ENCODE measurements at places on chromosomes 13 and 19.

DNA sequence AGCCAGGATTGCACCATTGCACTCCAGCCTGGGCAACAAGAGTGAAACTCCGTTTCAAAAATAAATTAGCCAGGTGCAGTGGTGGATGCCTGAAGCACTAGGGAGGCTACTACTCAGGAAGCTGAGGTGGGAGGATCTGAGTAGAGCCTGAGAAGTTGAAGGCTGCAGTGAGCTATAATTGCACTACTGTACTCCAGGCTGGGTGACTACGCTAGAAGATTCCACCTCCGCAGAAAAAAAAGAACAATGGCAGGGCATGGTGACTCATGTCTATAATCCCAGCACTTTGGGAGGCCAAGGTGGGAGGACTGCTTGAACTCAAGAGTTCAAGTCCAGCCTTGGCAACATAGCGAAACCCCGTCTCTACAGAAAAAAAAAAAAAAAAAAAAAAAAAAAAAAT, 20.5 kb downstream of the HAUS8 start:
- no peak for DNase-seq

- no peak for DNase-seq
These were observed 2.8 kb upstream of the NLRP12 start for GRCh38 chr19:53826876-53827275.

DNA sequence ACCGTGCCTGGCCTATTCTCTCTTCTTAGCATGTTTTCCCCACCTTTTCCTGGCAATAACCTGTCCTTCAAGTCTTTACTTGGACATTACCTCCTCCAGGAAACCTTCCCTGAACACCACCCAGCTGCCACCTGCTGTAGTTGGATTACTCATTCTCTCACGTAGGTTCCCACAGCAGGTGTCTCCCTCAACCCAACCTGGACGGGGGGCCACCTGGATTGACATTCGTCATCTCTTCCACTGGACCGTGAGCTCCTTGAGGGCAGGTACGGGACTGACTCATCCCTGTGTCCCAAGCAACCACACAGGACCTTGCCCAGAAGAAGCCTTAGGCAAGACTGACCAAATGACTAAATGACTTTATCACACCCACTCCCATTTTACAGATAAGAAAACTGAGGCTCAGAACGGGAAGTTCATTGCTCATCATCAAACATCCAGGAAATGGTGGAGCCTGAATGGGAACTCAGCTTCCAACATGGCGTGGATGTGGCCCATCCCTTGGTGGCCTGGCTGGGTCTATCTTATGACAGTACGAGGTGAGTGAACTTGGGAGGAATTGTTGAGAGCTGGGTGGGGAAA, 3.5 kb upstream of the KLK6 start:
- no peak for DNase-seq

- DNase-seq: no peak
These were observed 47.8 kb downstream of the KCTD15 start for GRCh38 chr19:33844478-33844877.

DNA sequence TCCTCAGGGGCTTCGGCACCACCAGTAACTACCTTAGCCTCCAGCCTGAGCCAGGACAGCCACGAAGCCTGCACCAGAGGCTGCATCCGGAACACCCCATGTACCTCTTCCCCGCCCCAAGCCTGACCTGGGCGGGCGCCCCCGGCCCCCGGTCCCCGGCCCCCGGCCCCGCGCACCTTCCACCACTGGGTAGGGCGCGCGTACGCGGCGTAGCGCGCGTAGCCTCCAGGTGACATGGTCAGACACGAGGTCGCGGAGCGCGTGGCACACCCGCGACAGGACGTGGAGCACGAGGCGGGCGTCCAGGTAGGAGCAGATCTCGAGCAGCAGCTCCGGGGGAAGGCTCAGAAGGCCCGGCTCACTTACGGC, 450 bp downstream of the FBXW9 start:
- DNase-seq: no peak

DNA sequence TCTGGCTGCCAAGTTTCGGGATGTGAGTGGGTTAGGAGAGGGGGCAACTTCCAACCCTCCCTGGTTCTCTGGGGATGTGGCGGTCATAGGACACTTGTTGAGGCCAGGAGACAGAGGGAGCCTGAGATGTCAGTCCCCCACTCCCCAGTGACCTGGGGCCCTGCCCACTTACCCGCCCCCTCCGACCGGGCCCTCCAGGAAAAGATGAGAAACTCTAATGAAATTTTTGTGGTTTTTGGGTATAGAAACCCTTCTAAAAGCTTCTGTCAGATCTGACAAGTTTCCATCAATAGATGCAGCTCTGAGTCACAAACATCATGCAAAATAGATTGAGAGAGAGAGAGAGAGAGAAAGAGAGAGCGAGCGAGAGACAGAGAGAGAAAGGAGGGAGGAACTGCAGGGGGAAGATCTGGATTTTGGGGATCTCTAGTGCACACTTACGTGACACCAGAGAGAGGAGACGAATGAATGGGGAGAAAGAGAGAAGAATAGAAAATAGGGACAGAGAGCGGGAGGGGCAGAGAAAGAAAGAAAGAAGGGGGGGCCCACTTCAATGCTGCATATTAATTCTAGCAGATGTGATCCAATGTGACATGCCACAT, 94.0 kb downstream of the PTPRS start:
- no peak for DNase-seq

DNA sequence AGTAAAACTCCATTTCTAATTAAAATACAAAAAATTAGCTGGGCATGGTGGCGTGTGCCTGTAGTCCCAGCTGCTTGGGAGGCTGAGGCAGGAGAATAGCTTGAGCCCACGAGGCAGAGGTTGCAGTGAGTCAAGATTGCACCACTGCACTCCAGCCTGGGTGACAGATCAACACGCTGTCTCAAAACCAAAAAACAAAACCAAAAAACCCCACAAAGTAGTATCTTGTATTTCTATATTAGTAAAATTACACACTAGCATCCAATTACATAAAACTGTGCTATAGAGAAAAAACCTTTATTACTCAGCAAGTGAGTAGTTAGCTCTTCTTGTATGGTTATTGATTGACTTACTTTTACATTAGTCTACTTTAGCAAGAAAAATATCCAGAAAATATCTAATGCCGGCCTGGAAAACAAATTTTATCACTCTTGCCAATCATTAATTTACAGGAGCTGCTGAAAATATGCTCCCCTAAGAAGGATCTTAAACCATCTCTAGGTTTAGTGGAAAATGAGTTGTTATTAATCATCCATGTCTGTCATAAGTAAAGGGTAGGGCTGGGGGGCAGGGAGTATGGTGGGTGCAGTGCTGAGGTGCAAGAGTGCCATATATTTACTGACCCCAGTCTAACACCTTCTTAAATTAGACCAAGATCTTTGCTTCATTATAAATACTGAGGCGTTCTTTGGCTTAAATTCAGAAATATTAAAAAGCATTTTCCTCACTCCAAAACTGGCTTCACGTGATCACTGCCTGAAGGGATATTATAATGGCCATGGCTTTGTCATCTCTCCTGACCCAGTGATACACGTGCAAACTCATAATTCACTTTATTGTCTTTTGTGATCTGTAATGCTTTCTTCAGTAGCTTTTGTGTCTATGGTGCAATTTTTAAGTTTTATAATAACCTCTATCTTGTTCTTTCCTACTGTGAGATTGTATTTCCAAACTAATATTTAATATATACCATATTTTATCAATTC, 44.1 kb downstream of the UBL3 start:
- DNase-seq: no peak

GRCh38 chr19:35240327-35240726, 8.5 kb upstream of the LSR start:
- no peak for DNase-seq

DNA sequence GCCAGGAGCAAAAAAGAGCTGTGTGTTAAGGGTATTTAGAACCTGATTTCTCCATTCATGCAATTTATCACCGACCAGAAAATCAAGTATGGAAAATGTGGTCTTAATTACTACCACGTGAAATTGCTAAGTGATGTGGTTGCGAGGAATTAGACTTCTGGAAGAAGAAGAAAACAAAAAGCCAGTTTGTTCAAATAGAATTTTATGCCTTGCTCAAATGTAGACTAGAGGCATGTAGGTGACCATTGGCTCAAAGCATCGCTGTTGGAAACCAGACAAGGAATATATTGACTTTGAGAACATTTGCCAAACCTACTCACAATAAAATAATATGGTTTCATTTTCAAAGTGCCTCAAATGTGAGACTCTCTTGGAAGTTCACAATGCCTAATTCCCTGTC, 57.3 kb upstream of the LRCH1 start:
- no peak for DNase-seq

GRCh38 chr19:50039968-50040367, 14.2 kb downstream of the ZNF473 start:
- no peak for DNase-seq

DNA sequence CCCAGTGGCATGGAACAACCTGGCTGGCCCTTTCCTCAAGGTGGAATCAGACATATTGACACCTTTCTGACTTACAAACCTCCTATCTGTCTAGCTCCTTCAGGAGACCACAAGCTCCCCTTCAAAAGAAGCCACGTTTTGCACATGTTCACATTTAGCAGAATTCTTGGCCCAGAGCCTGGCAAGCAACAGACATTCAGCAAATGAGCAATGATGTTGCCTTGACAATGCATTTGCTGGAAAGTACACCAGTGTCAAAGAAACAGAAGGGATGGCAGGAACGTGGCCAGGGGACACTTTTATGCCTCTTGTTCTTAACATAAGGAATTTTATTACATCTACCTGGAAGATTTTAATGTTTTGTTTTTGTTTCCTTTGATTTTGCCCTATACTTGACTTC, 85.5 kb upstream of the FGF14 start:
- no peak for DNase-seq

DNA sequence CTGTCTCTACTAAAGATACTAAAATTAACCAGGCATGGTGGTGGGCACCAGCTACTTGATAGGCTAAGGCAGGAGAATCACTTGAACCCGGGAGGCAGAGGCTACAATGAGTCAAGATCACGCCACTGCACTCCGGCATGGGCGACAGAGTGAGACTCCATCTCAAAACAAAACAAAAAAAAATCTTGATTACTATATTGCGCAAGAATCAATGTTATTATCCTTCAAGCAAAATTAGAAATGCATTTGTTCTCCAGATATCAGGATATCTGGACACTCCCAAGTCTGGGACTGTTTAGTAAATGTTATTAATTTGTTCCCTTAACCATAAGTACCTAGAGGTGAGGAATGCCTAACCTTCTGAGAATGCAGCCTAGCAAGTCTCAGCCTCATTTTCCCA, 992.2 kb upstream of the PCDH20 start:
- no peak for DNase-seq

DNA sequence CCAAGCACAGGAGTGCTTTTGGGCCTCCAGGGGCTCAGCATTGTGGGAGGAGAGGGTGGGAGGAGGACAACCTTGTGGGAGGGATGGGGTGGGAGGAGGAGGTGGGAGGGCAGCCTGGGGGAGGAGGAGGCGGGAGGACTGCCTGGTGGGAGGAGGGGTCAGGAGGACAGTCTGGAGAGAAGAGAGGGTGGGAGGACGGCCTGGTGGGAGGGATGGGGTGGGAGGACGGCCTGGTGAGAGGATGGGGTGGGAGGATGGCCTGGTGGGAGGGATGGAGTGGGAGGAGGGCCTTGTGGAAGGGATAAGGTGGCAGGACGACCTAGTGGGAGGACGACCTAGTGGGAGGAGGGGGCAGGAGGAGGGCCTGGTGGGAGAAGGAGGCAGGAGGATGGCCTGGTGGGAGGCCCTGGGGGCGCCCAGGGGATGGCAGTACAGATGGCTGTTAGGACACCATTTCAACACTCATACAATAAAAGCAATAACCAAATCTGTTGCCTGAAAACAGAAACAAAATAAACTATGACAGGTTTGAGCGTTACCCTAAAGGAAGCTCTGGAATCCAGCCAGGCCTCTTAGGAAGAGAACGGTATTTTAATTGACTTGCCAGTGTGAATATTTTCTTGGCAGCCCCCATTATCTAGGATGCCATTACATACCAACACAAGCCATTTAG, 63.7 kb downstream of the CRYL1 start:
- DNase-seq: no peak

DNA sequence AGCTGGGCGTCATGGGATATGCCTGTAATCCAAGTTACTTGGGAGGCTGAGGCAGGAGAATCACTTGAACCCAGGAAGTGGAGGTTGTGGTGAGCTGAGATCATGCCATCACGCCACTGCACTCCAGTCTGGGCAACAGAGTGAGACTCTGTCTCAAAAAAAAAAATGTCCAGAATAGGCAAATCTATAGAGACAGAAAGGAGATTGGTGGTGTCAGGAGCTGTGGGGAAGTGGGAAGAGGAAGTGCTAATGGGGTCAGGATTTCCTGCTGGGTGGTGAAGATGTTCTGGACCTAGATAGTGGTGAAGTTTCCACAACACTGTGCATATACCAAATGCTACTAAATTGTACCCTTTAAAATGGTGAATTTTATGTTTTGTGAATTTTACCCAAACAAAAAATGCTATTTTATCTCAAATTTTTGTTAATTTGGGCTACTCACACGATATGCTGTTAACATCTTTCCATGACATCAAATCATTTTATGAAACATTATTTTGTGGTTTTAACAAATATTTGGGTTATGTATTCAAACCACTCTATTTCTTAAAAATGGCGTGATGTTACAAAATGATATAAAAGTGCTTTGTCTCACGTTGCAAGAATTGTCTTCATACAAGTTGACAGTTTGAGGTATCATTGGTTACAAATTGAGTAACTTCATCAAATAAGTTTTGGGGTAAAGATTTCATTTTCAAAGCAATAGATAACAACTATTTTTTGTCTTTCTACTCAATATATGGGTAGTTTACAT, 7.4 kb upstream of the CYP4F3 start:
- no peak for DNase-seq

GRCh38 chr13:35479706-35480105, 3.2 kb upstream of the MAB21L1 start:
- DNase-seq: no peak

GRCh38 chr13:22091222-22091970, 420.5 kb downstream of the FGF9 start:
- DNase-seq: no peak

DNA sequence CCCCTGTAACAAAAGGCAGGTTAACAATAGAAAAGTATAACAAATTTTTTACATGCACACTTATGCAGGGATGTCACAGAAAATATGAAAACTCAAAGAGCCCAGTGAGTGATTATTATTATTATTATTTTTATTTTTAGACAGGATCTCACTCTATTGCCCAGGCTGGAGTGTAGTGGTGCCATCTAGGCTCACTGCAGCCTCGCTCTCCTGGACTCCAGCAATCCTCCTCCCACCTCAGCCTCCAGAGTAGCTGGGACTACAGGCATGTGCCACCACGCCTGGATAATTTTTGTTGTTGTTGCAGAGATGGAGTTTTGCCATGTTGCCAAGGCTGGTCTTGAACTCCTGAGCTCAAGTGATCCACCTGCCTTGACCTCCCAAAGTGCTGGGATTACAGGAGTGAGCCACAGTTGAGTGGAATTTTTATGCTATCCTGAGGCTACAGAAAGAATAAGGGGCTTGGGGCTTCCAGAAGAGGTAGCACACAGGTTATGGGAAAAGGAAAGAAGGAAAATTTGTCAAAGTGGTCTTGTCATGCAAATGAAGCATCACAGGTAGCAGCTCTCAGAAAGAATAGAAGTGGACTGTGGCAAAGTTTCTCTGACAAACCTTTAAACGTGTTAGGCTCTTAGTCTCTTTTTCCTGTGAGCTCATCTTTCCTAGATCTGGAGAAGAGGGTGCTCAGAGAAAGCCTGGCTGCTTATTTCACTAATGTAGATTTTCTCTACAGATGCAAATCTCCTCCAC, 87.7 kb upstream of the LSM14A start:
- no peak for DNase-seq

- DNase-seq: no peak
These were observed 2.1 kb upstream of the RAD23A start for GRCh38 chr19:12943437-12944044.

- DNase-seq: no peak
These were observed 22.4 kb downstream of the TCF3 start for GRCh38 chr19:1630012-1630411.

GRCh38 chr13:60679928-60680694, 283.1 kb downstream of the TDRD3 start:
- no peak for DNase-seq

All from NCI-H510A treated with DMSO at 0.1 percent for 48 hours (cell line).